Stimulated activated CD8-positive, alpha-beta memory T cell treated with anti-CD3 and anti-CD28 coated beads, Interleukin-4, amount 100 ng/mL, for 4 hours (primary cell): ENCODE measurements at places on chromosomes 1 and 21.

GRCh38 chr1:116208136-116208535, 96.9 kb downstream of the MAB21L3 start:
- DNase-seq: no peak

DNA sequence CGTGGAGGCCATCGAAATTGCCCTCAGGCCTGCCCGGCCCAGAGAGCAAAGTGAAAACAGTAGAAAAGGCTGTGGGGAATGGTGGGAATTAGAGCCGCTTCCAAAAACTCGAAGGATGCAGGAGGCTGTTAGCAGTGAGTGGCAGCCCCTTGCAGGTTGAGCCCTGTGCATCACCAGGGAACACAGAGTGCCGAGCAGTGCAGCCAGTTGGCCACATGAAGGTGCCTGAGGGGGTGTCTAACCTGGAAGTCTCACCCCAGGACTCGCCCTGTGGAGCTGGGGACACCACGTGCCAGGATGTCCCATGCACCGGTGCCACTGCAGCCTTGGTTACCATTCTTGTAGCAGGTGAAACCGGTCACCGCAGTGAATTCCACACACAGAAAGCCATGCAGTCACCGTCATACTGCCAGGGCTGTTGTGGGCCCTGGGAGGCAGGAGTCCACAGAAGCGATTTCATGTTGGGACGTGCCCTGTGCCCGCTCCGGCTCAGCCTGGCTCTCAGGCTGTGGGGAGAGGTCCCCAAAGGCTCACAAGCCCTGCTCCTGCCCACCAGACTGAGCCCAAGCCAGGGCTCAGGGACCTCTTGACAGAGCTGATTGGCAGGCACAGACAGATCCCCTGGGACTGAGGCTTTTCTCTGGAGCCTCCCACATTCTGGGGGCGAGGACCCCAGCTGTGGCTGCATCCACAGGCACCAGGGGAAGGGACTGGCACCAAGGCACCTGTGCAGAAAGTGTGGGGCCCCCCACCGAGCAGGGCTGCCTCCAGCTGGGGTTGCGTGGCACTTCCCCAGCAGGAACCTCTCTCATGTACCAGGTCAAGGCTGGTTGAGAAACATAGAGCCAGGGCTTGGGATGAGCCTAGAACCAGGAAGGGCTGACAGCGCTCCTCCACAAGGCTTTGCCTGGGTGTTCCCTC, 16.7 kb upstream of the ACTRT2 start:
- no peak for DNase-seq

GRCh38 chr1:34874296-34874952, 14.9 kb upstream of the SMIM12 start:
- DNase-seq: no peak

GRCh38 chr1:19616489-19616888, 27.6 kb upstream of the NBL1 start:
- DNase-seq: no peak

GRCh38 chr1:195738966-195739650, 869.1 kb downstream of the KCNT2 start:
- no peak for DNase-seq

- DNase-seq: no peak
Measured at GRCh38 chr1:167291539-167292185, 71.0 kb downstream of the POU2F1 start.

DNA sequence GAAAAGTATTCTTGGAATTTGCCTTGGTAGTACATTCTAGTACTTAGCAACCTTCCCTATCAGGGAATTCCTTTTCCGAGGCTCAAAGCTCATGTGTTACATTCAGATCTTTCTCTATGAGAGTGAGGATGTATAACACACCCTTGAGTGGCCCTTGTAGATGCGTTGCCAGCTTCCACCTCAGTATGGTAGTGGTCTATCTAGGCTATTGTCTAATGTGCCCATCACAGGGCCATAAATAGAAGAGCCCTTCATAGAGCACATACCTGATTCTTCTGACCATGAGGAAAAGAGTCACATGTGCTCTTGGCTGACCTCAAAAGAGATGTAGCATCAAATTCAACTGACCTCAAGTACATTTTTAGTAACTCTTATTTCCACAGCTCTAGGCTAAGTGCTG, 14.0 kb upstream of the ZC3H11B start:
- DNase-seq: no peak

DNA sequence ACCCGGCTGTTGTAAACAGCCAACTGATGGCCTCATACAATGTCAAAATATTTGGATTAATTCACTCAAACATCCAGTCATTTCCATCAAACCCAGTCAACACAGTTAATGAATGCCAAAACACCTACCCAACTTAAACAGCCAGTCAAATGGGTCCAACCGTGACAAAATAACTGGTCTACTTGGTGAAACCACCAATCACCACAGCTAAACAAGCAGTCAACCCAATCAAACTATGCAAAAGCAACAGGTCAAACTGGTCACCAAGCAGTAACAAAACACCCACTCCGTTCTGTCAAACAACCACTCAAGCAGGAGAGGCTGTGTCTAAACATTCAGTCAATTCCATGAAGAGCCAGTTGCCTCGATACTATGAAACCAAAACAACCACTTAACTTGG, 119.2 kb downstream of the FOXD2 start:
- DNase-seq: no peak

- no peak for DNase-seq
Measured at GRCh38 chr1:109827986-109828385, 64.3 kb upstream of the EPS8L3 start.

DNA sequence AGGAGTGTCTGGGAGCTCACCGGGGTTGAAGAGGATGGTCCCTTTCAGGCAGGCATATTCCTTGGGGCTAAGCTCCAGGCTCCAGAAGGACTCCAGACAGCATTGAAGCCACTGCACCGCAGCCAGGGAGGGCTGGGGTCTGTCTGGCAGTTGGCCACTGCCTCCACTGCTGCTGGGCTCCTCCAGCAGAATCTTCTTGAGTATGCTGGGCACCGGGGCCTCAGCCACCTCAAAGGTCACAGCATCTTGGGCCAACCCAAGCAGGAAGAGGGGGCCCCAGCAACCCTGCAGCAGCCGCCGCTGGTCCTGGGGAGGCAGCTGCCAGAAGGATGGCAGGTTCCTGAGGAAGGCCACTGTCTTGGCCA, 404 bp downstream of the NR0B2 start:
- DNase-seq: no peak

- no peak for DNase-seq
Measured at GRCh38 chr21:38909109-38909508, 103.4 kb downstream of the ETS2 start.

- no peak for DNase-seq
Measured at GRCh38 chr1:186775036-186775435, 53.7 kb upstream of the PLA2G4A start.

GRCh38 chr21:36672737-36673136, 26.2 kb upstream of the SIM2 start:
- DNase-seq: no peak

DNA sequence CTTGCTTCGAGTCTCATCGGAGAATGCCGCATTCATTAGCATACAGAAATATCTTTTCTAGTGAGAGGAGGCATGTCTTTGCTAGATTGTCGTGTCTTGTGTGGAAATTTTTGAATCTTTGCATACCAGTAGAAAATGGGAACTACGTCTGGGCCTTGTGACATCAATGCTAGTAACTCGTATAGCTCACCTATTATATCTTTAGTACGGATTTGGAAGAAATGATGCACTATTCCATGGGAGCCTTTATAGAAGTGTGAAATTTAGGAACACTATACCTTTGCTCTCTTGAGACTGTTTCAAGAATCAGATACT, 835 bp downstream of the UHMK1 start:
- no peak for DNase-seq

DNA sequence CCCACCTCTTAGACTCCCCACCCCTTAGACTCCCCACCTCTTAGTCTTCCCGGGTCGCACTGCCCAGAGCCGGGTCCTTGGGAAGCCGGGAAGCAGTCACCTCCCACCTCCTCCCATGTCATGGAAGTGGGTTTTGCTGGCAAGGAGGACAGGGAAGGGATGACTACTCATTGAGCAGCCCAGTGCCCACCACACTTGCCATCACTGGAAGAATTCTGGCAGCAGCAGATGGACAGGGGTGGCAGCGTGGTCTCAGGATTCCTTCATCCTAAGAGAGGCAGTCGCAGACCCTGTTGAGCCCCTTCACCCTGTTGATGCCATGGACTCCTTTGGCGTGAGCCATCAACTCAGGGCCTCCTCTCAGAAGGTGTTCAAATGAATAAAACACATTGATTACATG, 140.8 kb downstream of the PGBD5 start:
- DNase-seq: no peak

- no peak for DNase-seq
Measured at GRCh38 chr21:45977396-45977795, 4.2 kb upstream of the COL6A1 start.
